Stimulated activated CD4-positive, alpha-beta T cell treated with anti-CD3 and anti-CD28 coated beads, Interleukin-2, amount 100 ng/mL, for 48 hours (primary cell): ENCODE measurements at places on chromosomes 5 and 9.
A peak's percentile ranks its signal among the peaks of the same experiment; 100 is the strongest.

DNA sequence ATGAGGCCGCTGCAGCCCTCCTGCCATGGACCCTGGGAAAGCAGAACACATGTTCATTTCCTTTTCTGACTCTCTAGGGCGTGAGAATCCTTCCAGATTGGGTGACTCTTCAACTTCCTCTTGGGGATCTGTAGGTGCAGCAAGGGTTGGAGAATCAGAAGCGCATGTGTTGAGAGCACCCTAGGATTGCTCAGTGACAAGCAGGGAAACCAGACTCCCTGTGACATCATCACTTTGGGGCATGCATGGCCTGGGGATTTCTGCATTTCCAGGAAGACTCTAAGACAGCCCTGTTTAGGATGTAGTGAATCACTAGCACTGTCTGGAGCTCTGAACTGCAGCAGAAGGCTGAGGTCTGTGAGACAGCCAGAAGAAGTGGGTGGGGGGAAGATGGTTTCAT lies 15.1 kb upstream of the LCP2 start:
- DNase-seq, result no peak

GRCh38 chr9:121499427-121500164 lies at the start of gene GGTA1:
GGTA1 (minus strand) TSS chr9:121499844; CDS start chr9:121467922, 31,922 bp downstream.
- peak; percentile 4 for DNase-seq

- DNase-seq, result no peak
These were observed 475.7 kb downstream of the CCDC171 start for GRCh38 chr9:16028548-16028947.

DNA sequence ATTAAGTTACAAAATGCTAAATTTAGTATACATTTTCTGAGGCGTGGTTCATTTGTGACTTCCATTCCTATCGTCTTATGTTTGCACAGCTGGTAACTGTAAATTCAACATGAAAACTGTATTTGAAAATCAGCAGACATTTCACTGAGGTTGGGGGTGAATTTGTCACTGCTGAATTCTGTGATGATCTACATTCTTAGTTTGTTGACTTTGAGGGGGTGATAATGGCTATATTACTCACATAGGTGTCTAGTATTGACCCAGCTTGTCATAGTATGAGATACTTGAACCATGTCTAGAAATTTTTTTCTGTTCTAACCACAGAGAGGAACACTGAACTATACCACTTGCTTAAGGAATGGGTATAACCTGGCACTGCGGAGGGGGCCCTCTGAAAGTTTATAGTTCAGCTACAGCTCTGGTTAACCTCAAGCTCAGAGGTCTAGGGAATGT lies 313.3 kb downstream of the PIK3R1 start:
- DNase-seq, result no peak

GRCh38 chr9:122498883-122499288 lies 11.7 kb upstream of the OR1J2 start:
- DNase-seq, result peak; percentile 3

- peak; percentile 49 for DNase-seq
These were observed at the start of gene TMOD1 for GRCh38 chr9:97501177-97501971. TMOD1 (plus strand) TSS chr9:97501666; CDS start chr9:97524189, 22,523 bp downstream.

GRCh38 chr5:124772457-124773200 lies 26.2 kb upstream of the ZNF608 start:
- no peak for DNase-seq

DNA sequence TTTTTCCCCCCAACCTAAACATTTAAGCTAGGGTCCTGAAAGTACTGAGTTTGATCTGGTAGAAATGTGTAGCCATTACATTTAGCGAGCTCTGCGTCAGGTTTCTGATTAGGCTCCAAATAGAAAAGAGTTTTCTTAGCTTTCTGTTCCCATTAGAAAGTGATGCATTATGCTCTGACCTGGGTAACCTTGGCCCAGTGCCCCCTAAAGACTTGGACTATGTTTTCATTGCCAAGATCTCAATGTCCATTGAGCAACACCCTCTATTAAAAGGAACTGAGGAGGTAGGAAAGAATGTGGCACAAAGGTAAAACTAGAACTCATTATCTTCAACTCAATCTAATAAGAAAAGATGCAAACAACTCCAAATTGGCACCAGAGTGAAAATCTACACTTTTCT lies 358.9 kb upstream of the PCSK5 start:
- DNase-seq, result no peak

GRCh38 chr5:133382661-133383579 lies 229.4 kb downstream of the FSTL4 start:
- no peak for DNase-seq

- no peak for DNase-seq
These were observed 407.4 kb upstream of the TNC start for GRCh38 chr9:115525111-115526058.
